SJSA1 (cell line): ENCODE measurements at places on chromosomes 12 and 14.
A peak's percentile ranks its signal among the peaks of the same experiment; 100 is the strongest.

GRCh38 chr12:89469361-89469760 lies 55.2 kb downstream of the GALNT4 start:
- no peak for DNase-seq

- DNase-seq = no peak
Measured at GRCh38 chr14:39740454-39740853, 308.2 kb upstream of the FBXO33 start.

- DNase-seq = no peak
Measured at GRCh38 chr14:34883954-34884353, 8.8 kb upstream of the BAZ1A start.

- peak; percentile 88 for DNase-seq
Measured at GRCh38 chr14:65333943-65334687, 78.4 kb upstream of the FUT8 start.

DNA sequence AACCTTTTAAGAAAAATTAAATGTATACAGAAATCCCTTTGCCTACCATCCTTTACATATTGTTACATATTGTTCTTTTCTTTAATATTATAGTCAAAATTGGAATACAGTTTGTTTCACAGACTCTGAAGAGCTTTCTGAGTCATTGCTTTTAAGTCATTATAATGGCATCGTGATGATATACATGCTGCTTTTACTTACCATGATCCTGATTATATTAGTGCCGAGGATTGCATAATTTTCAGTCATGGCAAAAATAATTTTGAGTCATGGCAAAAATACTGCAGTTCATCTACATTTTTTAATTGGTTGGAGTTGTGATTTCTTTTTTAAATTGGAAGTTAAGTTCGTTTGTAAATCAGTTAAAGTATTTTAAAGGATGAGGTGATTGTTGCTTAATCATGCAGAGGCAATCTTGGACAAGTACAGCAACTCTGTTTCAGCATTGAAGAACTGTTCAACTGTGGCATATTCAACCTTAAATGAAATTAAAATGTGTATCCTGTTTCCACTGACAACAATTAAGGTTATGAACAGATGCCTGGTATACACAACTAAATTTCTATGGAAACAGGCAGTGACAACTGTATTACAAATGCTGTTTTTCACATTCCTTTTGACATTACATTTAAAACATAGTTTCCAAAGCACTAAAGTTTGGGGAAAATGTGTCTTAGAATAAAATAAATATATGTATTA lies 142.3 kb downstream of the PCNX1 start:
- DNase-seq = no peak

DNA sequence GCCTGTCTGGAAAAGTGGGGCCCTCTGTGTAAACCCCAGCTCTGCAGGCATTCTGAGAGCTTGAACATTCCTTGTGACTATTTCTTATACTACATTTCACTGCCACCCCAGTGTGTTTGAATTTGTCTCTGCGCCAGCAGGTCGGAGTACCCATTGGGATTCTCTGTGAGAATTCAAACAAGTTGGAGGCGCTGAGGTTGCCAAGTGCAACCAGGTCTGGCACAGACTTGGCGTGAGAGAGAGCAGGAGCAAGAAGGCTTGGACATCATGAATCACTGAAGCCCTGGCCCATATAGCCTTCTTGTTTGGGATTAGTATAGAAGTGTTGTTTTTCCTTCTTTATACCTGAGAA lies 33.0 kb upstream of the ATP2A2 start:
- DNase-seq = no peak

GRCh38 chr12:128951448-128951847 lies 98.2 kb downstream of the GLT1D1 start:
- DNase-seq = no peak

GRCh38 chr14:51478175-51478621 lies 173.5 kb upstream of the FRMD6 start:
- no peak for DNase-seq

GRCh38 chr12:1517734-1518525 lies 76.5 kb downstream of the FBXL14 start:
- DNase-seq = no peak

DNA sequence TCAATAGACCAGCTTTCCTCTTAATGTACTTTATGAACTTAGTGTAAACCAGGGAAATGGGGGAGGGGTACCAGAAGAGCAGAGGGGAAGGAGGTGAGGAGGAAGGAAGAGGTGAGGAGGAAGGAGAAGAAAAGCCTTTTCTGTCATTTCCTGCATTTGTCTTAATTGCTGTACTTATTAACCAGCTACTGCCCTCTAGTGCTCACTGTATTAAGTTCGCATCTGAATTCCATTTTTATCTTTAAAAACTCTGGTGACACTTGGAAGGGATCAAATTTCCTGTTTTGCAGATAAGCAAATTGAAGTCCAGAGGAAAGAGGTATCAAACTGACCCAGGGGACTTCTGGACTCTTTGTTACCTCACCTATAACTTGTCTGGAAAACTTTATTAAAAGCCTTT lies 22.2 kb downstream of the MANSC1 start:
- no peak for DNase-seq

- no peak for DNase-seq
Measured at GRCh38 chr12:5582541-5582940, 150.6 kb downstream of the NTF3 start.

- DNase-seq = peak; percentile 38
Measured at GRCh38 chr12:107622001-107622400, 63.6 kb upstream of the PWP1 start.

DNA sequence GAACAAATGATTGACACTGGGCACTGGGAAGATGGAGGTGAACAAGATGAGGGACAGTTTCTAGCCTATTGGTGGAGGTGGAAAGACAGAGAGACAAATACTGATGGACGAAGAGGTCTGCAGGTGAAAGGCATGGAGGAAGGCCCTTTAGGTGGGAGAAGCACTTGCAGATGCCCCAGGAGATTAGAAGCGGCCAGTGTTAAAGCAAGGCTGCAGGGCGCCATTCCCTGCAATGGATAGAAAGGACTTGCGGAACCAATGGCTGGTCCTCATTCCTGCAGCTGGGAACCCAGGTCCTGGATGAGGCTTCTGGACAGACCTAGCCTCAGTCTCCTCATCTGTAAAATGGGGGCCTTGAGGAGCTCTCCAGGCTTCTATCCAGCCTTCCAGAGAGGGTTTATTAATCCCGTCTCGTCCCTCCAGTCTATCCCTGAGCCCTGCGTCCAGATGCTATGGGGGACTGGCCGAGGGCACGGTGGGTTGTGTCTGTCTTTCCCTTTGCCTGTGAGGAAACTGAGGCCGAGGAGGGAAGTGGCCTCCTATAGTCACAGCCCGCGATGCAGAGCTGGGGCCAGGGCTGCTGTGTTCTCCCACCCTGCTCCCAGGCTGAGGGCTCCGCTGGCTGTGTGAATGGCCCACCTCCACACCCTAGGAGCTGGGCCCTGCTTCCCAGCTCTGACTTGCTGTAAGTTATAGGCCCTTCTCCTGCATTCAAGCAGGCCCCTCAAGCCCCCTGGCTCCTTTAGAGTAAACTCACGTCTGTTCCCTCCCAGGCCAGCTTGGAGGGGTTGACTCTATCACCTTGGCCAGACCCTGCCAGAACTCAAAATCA lies 33.0 kb downstream of the CYP46A1 start:
- no peak for DNase-seq

DNA sequence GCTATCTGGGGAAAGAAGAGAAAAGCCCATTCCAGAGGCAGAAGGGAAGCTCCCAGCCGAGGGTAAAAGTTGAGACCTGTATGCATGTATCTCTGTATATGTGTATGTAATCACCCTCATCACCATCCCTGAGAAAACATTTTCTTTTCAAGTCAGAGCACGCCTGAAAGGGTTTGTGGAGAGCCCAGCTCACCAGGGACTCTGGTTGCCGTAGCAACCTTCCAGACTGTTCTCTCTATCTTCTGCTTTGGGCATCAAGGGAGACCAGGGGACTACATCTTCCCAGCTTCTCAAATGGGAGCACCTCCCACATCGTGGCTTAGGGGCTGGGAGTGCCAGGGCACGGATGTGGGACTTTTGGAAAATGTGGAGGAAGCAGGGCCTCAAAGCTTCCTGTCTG lies 93.5 kb downstream of the GALNT8 start:
- DNase-seq = no peak

- no peak for DNase-seq
Measured at GRCh38 chr14:79840103-79840502, 371.2 kb downstream of the DIO2 start.

GRCh38 chr12:926641-927040 lies 22.9 kb downstream of the RAD52 start:
- DNase-seq = no peak

DNA sequence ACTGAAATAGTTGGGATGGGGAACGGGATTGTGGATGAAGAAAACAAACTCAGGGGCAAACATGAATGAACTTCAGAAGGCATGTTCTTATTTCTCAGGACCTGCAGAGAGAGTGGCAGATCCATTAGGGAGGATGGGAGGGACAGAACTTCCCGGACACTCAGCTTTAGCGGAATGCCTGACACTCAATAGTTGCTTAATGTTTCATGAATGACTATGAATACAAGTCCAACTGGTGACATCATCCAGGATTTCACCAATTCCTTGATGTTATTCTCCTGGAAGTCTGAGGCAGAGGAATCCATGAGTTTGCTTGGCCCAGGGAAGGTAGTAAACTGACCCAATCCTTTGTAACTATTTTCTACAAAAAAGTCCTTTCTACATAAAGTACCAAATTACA lies 37.8 kb upstream of the LRRC10 start:
- peak; percentile 41 for DNase-seq

- DNase-seq = peak; percentile 83
Measured at GRCh38 chr12:104372061-104372720, 68.7 kb downstream of the EID3 start.

DNA sequence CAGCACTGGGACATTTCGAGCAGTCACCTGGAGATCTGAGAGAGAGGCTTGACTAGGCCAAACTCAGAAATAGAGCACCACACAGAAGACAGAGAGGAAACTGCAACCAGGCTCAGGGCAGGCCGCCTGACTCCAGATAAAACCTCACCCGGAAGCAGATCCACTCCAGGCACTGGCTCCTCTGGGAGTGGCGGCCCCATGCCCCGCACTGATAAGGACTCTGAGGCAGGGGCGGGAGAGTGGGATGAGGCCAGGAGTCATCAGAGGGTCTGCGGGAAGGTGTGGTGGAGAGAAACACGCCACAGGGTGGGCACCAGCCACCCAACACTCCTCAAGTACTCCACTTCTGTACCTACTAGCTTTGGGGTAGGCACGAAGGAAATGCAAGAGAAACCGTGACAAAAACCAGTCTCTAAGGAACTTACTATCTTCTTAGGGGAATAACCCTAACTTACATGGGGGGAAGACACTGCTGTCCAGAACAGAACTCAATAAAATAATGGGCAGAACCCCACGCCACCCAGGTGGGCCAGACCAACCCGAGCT lies 71.3 kb downstream of the CHGA start:
- DNase-seq = no peak

DNA sequence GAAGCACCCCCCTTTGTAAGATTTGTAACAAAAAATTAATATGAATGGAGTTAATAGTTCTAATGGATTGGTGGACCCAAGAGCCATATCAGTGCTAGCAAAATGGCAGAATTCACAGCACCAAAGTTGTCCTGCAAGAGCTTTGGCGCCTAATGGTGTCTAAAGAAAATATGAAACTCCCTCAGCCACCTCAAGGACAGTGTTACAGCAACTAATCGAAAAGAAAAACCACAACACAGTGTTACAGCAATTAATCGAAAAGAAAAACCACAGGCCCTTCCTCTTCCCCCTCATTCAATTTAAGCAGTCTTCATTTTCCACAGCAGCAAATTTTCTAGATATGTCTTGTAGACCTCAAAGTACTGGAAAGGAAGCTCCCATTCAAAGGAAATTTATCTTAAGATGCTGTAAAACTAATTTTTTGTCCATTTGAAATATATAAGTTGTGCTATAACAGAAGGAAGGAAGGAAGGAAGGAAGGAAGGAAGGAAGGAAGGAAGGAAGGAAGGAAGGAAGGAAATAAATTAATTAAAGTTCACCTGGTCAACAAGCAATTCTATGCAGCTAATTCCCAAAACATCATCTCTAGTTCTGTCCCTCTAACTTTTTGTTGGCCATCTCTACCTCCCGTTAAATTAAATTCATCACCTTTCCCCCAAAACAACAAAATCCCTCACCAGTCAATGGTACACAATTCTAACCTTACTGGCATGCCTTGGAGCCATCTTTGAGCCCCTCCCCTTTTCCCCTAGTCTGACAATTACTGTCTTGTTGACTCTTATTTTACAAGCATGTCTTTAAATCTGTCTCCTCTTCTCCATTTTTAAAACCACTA lies 17.4 kb downstream of the LRP6 start:
- no peak for DNase-seq

DNA sequence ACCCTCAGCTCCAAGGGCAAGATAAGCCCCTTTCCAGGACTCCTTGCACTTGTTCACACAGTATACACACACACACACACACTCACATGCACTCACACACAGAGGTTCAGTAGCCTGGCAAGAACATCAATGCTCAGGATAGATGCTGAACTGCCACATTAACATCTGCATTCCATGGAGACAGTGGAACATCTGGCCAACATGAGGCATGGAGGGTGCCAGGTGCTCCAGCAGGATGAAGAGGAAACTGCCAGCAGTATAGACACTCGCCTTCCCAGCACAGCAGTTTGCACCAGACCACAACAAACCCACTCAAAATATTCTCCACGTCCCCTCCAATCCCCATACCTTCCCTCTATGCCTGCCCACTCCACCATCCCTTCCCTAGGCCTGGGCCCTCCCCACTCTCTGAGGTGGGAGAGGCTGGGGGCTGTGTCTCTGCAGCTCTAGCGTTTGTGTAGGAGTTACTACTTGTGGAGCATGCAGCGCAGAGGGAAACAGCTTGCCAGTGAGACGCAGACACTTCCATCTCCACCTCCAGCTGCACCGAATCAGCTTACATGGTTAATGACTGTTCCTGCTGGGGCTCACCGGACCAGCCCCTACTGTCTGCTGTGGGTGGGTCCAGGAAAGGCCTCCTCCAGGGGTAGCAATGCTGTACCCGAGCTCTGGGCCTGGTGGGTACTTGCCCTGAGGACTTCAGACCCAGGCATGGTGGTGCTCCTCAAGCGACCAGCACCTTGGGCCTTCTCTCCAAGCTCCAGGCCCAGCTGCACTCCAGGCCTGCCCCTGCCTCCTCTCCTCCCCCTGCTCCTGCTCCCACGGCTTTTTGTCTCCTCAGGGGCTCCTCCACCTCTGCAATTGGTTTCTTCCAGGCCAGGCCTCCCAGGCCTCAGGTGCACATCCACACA lies 18.6 kb upstream of the PLEKHG3 start:
- no peak for DNase-seq

GRCh38 chr12:22731236-22731635 lies 106.3 kb downstream of the ETNK1 start:
- peak; percentile 46 for DNase-seq

GRCh38 chr14:105060751-105061427 lies 4.3 kb downstream of the GPR132 start:
- no peak for DNase-seq

GRCh38 chr12:50110762-50111351 lies 1.2 kb upstream of the COX14 start:
- no peak for DNase-seq

GRCh38 chr14:77144412-77145115 lies 3.0 kb upstream of the ZDHHC22 start:
- no peak for DNase-seq

- DNase-seq = no peak
Measured at GRCh38 chr12:53468282-53468681, 16.4 kb downstream of the PCBP2 start.
